ENCODE measurements at places on chromosomes 6 and 20.
A peak's percentile ranks its signal among the peaks of the same experiment; 100 is the strongest.

DNA sequence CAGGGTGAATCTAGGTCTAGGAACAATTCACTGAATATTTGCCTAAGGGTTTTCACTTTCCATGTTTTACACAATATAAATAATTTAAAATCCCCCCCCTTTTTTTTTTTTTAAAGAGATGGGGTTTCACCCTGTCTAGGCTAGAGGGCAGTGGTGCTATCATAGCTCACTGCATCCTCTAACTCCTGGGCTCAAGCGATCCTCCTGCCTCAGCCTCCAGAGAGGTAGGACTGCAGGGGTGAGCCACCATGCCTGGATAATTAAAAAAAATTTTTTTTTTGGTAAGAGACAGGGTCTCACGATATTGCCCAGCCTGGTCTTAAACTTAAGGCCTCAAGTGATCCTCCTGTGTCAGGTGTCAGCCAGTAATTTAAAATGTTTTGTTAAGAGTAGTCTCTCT lies 17.8 kb downstream of the QKI start:
- no peak for DNase-seq

DNA sequence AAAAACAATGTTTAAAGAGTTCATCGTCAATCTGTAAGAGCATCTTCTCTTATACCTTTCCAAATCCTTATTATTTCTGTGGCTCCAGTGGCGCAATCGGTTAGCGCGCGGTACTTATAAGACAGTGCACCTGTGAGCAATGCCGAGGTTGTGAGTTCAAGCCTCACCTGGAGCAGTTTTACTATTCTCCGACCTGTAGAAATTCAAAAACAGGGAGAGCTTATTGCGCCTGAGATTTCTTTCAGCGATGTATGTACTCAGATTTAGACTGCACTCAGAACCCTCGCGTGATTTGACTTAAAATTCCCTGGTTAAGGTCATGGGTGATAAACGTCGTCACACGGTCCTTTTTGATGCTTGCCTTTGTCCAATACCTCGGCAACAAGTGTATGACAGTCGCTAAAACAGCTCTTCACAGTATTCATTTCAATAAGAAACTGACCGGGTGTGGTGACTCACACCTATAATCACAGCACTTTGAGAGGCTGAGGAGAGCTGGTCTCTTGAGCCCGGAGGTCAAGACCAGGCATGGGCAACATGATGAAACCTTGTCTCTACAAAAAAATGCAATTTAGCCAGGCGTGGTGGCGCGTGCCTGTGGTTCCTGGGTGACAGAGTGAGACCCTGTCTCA lies 11.9 kb downstream of the GPX5 start:
- DNase-seq, result no peak

DNA sequence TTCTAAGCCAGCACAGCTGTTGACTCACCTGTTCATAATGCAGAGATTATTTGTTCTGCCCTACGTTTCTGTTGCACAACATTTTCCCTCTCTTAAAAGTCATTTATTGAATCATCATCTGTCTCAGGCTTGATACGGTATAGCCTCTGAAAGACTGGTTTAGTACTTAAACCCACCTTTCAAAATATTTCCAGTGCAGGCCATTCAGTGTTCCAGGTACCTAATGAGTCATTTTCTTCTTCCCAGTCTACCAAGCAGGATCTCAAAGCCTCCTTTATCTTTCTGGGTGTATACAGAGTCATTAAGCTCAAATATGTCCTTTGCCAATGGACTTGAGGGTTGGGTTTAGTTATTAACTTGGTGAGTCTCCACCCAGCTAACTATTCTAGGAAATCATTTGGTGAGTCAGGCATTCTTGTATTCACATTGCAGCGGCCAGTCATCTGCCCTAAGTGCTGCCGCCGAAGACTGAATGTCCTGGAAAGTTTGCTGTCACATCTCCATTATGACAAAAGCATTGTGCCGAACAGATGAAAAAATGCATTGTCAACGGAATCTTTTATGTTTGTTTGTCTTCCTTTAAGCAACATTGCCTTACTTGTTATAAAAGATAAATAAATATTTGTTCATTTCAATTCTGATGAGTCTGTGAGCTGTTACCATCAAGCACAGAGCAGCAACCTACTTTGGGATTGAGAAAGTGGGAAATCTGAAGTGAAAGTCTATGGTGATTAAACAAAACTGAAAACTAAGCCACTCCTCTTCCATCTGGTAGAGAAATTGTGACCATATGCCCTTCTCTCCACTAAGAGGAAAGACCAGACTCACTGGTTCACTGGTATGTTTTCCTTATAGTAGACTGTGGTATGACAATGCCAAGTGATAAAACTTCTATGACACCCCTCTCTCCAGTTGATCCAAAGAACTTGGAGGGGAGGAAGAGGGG lies 14.3 kb upstream of the FAM135A start:
- DNase-seq, result peak; percentile 2

DNA sequence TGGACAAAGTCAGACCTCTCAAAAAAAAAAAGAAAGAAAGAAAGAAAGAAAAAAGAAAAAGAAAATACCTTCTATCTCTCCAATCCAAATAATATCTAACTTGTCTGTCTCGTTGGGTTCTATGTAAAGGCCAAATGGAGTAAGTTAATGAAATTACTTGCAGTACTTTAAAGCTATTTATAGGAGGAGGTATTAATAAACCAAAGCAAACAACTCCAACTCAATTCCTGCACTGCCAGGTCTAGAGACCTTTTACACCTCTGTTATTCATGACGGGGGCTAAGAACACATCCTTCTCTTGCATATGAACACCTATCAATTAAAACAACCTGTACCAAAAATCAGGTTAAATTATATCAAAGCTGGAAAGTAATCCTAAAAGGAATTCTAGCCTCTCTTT lies 80.6 kb downstream of the MAP3K5 start:
- DNase-seq, result no peak

DNA sequence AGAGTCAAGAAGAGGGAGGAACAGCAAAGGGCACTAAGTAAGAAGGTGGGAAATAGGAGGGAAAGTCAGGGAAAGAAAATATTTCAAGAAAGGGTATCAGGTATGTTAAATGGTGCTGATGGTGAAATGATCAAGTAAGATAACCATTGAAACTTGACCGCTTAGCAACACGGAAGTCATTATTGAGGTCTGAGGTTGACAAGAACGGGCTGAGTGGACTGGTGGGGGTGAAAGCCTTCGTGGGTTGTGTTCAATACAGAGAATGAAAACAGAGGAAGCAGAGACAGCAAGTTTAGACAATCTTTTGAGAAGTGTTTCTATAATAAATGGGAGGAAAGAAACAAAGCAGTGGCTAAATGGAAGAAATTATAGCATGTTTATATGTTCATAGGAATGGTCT lies 72.0 kb downstream of the LIN28B start:
- DNase-seq, result no peak

DNA sequence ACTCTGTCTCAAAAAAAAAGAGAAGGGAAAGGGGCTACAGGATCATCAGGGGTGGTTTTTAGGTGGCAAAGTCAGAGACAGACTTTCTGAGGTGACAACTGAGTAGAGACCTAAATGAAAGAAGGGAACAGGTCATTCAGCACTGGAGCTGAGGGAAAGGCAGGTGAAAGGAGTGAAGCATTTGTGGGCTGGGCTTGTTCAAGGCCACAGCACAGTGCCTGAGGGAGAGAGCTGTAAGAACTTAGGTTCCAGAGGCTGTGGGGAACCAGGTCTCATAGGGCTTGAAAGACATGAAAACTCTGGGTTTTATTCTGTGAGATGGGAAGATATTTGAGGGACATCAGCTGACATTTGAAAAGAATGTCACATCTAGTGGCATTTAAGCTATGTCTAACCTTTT lies 20.8 kb downstream of the KATNA1 start:
- no peak for DNase-seq

Data from NCI-H1417 (cell line).